Right lung (tissue), 10 donors: ENCODE measurements at places on chromosomes 3 and 15. TPM values are rescaled to one million over a fixed set of nuclear protein-coding genes. Genes with fewer than 3 reads are reported as not detected.

DNA sequence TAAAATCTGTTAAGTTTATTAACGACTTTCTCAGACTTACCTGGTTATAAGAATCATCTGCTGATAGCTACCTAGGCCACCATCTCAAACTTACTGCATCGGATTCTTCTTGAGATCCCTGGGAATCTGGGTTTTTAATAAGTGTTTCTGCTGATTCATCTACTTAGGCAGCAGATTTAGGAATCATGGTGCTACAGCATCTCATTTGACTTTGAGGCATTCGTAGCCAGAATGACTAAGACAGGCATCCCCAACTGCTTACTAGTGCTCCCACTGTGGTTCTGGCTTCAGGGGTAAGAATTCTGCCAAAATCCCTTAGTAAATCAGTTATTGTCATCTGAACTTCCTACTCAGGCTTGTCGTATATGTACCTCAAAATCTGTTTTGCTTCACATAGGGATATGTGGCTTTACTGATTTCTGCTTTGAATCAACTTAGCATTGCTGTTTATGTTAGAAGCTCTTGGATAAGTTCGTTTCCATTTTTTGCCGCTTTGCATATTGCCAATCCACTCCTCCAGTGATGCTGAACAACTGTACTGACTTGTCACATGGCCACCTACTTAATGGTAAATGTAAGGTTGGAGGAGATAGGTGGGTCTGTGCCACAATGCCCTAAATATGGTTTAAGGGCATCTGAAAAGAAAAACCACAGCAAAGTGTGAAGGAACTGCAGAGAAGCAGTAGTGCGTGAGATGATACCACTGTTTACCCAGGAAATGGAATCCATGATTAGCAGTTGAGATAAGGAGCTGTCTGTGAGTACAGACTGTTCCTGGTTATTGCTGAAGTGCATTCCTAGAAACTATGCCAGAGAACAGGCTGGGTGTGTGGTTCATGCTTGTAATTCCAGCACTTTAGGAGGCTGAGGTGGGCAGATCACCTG, 60.3 kb downstream of the MAP6D1 start:
- DNase-seq = no peak

Gene B3GALNT1
- 23.3 TPM for polyA plus RNA-seq

Gene TLR9
- 0.29 TPM for polyA plus RNA-seq

Gene STRIT1
- polyA plus RNA-seq = 0.28 TPM

DNA sequence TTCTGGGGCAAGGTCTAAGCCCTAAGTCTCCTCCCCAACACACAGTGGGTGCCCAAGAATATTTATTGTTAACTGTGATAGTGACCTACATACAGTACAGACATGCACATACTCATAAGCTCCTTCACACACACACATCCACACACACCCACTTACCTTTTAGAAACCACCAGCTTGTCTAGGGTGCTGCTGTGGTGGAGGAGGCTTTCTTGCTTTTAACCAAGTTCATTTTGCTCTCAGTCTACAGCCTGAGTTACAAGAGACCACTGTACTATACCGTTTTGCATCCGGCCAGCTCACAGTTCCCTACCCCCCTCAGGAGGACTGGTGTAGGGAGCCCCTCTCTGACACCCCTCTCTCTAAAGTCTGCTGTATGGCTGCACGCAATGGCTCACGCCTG, 16.7 kb downstream of the DAPK2 start:
- DNase-seq = no peak

- DNase-seq = no peak
Measured at GRCh38 chr3:108099679-108100428, 9.0 kb upstream of the CD47 start.

- no peak for DNase-seq
Measured at GRCh38 chr3:17820275-17820674, 77.8 kb upstream of the TBC1D5 start.

DNA sequence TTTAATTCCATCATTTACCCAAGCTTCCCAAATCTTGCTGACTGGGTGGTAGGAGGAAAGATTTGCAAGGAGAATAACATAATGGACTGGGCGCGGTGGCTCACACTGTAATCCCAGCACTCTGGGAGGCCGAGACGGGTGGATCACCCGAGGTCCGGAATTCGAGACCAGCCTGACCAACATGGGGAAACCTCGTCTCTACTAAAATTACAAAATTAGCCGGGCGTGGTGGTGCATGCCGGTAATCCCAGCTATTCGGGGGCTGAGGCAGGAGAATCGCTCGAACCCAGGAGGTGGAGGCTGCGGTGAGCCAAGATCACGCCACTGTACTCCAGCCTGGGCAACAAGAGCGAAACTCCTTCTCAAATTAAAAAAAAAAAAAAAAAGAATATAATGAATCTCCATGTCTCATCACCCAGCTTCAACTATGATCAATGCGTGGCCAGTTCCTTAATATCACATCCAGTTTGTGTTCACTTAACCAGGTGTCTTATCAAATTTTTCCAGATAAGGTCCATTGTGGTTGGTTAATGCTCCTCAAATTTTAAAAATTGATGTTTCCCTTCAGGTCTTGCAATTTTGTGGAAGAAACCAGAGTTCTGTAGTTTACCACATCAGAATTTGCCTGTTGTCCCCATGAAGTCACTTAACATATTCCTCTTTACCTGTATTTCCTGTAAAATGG, 1.3 kb upstream of the ABCF3 start:
- DNase-seq = no peak

DNA sequence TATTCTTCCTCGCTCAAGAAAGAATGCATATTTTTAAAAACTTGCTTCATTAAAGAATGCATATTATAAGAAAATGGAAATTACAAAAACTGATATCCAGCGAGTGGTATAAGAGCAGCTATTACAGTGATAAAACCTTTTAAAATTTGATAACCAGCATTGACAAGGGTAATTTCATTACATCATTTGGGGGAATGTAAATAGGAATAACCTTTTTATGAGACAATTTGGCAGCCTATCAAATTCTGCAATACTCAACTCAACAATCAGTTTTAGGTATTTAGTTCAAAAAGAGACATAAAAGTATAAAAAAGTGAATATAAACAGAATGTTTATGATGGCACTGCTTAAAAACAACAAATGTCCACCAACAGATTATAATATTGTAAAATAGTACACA, 35.4 kb downstream of the MAP4 start:
- DNase-seq = no peak

DNA sequence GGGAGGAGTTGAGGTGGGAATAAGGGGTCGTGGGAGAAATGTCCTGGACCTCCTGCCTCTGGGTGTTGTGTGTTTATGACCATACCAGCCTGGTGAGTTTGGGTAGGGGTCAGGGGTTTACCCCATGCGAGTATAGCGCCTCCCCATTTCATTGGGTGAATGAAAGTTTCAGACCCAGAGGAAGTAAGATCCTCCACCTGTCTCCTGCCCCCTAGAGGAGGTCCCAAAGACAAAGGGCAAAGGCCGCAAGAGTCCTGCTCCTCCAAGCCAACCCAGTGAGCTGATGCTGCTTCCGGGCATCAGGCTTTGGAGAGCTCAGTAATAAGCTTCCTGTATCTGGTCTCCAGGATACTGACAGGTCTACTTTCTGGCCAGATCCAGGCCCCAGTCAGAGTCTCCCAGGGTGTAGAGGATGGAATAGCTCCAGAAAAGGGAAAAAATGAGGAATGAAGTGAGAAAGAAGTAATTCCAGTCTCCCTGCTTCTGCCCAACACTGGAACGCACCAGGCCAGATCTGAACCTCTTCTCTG, 6.4 kb upstream of the TBC1D21 start:
- no peak for DNase-seq

GRCh38 chr15:55914446-55914845, 79.0 kb downstream of the NEDD4 start:
- DNase-seq = no peak

GRCh38 chr3:124512881-124513609, 217.2 kb upstream of the UMPS start:
- no peak for DNase-seq

- no peak for DNase-seq
Measured at GRCh38 chr15:90539789-90540188, 10.1 kb downstream of the CRTC3 start.

Gene PKM
- 575 TPM for polyA plus RNA-seq

Gene TUSC2
- polyA plus RNA-seq = 18.9 TPM

GRCh38 chr3:47225310-47225906, 57.2 kb downstream of the KIF9 start:
- DNase-seq = no peak

- no peak for DNase-seq
Measured at GRCh38 chr15:54659646-54660045, 537.1 kb downstream of the RSL24D1 start.

- DNase-seq = no peak
Measured at GRCh38 chr3:117893001-117893400, 1141.6 kb downstream of the IGSF11 start.

Gene PLAAT1
- polyA plus RNA-seq = 1.1 TPM

Gene CD80
- 3.6 TPM for polyA plus RNA-seq

DNA sequence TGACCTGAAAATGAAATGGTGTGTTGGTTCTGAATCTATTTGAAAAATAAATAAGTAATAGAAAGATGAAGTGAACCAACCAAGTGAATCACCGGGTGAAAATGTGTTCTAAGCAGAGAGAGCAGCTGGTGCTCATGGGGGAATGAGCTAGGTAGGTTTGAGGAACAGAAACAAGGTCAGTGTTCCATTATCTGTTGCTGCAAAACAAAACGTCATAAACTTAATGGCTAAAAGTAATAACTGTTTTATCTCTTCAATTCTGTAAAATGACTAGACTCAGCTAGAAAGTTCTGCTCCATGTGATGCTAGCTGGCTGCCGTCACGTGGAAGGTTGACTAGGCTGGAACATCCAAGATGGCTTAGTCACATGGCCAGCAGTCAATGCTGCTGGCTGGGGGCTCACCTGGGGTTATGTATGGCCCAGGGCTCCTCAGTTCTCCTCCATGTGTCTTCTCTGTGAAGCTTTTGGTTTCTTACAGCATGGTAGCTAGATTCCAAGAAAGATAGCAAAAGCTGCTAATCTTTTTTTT, 13.3 kb upstream of the SH3BP5 start:
- DNase-seq = no peak

Gene PSTPIP1
- polyA plus RNA-seq = 1.9 TPM
